ENCODE measurements at places on chromosomes 7 and 10.

GRCh38 chr7:150631866-150632864, at the start of gene GIMAP6:
GIMAP6 (minus strand) TSS chr7:150632385; CDS start chr7:150630142, 2,243 bp downstream.
- peak; percentile 24 for DNase-seq

- no peak for DNase-seq
Measured at GRCh38 chr10:84054743-84055142, 84.6 kb upstream of the GHITM start.

GRCh38 chr7:150950496-150951180, 27.5 kb downstream of the KCNH2 start:
- DNase-seq: no peak

- no peak for DNase-seq
Measured at GRCh38 chr7:99642027-99642426, 25.3 kb downstream of the ZSCAN25 start.

DNA sequence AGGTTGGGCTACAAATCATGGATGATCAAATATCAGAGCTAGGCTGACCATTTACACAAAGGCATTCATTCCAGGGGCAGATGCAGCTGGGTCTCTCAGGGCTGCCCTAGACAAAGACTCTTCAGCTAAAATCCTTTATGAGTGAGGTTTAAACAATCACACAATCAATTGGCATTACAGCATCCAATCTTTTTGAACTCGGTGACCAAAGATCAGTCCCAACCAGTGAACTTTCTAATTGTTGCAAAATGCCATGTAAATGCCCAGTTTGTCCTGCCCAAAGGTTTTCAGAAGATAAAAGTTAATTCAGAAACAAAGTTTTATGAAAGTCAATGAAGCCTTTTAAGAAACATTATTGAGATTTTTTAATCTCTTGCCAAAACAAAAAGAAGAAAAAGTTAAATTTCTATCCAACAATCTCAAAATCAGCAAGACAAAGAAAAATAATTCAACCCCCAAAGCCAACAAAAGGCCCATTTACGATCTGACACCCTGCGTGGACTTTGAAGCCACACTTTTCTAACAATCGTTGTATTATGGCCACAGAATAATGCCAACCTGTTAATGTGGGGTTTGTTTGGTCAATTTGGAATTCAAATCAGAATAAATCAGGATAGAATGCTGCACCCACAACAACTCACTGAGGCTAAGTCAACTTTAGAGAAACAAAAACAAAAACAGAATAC, 40.9 kb downstream of the GPR37 start:
- DNase-seq: peak; percentile 99

DNA sequence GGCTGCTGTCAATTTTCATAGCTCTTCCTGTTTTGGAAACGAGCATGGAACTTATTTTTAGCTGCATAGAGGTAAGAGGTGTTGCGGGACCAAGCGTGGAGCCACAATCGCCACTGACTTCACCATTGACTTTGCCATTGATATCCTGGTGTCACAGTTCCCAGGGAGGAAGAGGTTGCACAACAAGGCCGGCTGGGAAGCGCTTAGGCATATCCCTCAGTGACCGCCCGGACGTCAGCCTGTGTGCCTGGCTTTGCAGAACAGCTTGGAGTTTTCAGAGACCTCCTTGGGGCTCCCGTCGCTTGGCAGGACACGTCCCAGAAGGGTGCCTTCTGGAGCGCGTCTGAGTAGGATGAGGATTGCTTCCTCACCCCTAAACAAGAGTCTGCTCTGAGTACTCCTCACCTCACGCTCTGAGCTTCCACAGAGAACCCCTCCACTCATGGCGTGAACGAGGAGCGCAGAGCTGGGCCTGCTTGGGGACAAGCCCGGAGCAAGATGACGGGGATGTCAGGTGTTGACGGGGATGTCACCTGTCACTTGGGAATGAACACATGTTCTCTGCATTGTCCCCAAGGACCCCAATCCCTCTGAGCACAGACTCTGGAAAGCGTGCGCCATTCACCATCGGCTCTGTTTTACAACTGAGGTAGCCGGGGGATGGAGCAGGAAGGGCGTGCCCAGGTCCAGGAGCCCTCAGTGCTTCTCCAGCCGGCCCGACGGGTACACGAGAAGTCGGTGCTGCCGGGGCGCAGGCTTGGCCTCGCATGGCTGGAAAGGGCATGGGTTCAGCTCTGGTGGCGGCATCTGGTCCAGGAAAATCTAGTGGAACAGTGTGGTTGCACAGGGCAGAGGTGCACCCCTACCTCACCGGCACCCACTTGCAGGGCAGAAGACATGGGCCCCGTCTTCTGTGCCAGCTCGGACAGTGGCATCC, 192.3 kb upstream of the SHH start:
- no peak for DNase-seq

DNA sequence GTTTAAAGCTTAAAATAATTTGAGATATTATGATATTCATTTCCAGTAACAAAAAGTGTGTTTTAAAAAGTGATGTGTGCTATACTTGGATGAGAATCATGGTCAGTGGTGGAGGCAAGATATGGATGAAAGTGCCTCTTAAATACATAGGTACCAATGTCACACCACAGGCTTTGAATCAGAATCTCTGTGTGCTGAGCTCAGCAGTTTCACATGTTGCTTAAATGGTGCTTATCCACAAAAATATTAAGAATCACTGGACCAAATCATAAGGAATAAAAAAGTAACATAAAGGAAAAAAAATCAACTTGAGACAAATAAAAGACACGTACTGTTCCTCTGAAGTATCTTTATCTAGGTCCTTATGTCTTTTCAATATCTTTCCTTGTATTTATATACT, 850.5 kb upstream of the POT1 start:
- no peak for DNase-seq

GRCh38 chr10:101839416-101840063, 4.1 kb downstream of the KCNIP2 start:
- no peak for DNase-seq

GRCh38 chr7:141585592-141586510, 34.6 kb downstream of the AGK start:
- peak; percentile 6 for DNase-seq

GRCh38 chr7:123677061-123677715, 21.5 kb downstream of the LMOD2 start:
- DNase-seq: no peak

DNA sequence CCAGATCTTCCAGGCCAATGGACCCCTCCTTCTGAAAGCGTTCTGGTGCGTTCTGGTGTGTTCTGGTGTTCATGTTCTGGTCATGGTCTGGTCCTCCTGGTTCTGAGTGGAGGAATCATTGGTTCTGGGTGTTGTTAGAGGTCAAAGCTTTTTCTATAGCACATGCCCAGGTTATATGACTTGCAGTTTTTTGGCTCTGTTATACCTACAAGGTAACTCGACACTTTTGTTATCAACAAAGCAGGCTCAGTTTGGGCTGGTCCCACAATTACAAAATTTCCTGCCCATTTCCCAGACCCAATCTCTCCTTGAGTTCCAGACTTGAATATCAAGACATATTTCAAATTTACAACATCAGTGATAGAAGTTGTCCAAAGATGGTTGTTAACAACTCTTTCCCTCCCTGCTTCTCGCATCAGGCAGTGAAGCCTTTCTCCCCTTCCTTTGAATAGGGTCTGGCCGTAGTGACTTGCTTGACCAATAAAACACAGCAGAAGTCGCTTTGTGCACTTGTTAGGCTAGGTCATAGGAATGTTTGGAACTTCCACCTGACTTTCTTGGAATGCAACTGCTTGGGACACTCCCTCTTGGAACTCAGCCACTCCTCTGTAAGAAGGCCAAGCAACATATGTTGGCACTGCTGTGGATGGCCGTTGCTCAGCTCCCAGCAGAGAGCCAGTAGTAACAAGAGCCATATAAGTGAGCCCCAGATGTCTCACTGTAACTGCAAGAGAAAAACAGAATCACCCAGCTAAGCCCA, 83.1 kb upstream of the STEAP1B start:
- DNase-seq: no peak

- DNase-seq: no peak
Measured at GRCh38 chr7:95897557-95898251, 125.3 kb downstream of the DYNC1I1 start.

- no peak for DNase-seq
Measured at GRCh38 chr10:68566351-68566750, 6.2 kb downstream of the TET1 start.

GRCh38 chr10:5292196-5292735, 72.5 kb upstream of the UCN3 start:
- DNase-seq: no peak

DNA sequence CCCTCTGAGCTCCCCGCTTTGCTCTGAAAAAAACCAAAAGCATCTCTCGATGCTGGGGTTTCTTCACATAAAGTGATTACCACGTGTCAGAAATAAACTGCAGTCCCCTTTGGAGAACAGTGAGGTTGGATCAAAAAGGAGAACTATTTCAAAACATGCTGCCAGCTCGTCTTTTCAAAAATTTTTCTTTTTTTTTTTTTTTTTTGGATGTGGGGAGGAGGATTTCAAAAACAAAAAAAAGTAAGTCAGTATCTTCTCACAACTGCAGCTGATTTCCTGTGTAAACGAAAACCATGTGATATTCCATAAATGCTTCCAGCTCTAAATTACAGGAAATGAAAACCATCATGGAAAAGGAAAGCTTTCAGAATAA, 155.0 kb upstream of the LYZL2 start:
- peak; percentile 50 for DNase-seq

DNA sequence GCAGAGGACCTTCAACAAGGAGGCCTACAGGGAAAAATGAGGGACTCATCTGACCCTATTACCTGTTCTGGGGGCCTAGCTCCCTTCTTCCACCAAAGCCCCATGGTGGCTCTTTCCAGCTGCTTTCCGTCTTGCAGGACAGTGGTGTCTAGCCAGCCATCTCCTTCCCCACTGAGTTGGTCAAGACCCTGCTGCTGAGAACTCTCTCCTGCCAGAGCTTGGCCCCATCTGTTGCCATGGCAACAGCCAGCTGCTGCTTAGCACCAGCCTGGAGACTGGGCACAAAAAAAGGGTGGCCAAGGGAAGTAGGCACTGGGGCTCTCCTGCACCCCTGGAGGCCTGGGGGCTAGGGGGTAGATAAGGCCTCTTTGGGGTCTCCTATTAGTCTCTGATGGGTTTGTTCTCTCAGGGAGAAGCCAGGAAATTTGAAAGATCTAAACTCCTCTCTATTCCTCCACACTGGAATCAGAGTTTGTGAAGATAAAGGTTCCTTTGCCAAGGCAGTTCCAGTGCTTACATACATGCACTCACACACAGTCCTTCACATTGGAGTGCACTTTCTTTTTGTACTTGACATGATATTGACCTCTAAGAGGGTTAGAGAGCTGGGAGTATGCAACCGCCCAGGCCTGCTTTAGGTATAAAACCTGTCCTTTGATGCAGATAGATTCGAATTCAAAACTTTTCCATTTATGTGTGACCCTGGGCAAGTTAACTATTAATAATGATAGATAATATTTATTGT, 15.8 kb downstream of the TSPAN33 start:
- no peak for DNase-seq

GRCh38 chr7:41538810-41539724, 163.8 kb downstream of the INHBA start:
- DNase-seq: no peak

DNA sequence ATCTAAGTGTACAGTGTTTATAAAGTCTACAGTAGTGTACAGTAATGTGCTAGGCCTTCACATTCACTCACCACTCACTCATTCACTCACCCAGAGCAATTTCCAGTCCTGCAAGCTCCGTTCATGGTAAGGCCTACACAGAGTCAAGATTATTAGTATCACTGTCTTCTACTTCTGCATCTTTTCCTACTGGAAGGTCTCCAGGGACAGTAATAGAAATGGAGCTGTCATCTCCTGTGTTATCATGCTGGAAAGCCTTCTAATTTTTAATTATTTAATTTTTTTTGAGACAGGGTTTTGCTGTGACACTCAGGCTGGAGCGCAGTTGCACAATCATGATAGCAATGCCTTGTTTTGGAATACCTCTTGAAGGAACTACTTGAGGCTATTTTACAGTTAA, 207.0 kb downstream of the HTR7 start:
- no peak for DNase-seq

- DNase-seq: no peak
Measured at GRCh38 chr10:48366261-48366660, 59.8 kb downstream of the MAPK8 start.

GRCh38 chr10:100510533-100511308, 8.9 kb downstream of the SEC31B start:
- no peak for DNase-seq

DNA sequence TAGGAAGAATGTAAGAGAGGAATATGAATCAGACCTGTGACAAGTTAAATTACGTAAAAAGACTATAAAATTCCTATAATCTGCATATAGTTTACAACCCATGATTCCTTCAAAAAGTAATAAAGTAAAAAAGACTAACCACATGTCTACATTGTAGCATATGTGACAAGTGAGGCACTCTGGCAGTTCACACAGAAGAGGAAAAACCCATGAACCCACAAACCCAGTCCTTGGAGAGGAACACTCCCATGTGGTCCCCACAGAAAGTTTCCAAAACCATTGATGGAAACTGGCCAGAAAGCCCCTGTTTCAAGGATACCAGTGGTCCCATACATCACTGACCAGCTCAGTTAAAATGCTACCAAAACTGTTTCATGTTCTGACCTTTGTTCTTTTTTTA, 15.7 kb downstream of the KDM7A start:
- DNase-seq: no peak

- no peak for DNase-seq
Measured at GRCh38 chr7:42414941-42415505, 178.0 kb upstream of the GLI3 start.

GRCh38 chr7:29921404-29922010, 68.1 kb downstream of the SCRN1 start:
- peak; percentile 73 for DNase-seq

GRCh38 chr7:117084286-117084685, 131.0 kb downstream of the ST7 start:
- no peak for DNase-seq

DNA sequence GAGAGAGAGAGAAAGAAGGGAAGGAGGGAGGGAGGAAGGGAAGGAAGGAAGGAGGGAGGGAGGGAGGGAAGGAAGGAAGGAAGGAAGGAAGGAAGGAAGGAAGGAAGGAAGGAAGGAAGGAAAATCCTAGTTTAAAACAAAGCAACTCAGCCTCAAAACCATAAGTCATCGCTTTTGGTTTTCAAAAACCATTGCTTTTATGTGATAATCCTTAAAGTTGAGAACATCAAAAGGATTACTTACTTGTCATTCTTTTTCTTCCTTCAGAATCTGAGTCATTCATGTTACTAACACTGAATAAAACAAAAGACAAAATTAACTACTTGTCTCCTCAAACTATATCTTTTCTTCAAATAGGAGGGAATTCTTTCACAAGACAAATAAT, 21.6 kb upstream of the PDSS1 start:
- DNase-seq: no peak

DNA sequence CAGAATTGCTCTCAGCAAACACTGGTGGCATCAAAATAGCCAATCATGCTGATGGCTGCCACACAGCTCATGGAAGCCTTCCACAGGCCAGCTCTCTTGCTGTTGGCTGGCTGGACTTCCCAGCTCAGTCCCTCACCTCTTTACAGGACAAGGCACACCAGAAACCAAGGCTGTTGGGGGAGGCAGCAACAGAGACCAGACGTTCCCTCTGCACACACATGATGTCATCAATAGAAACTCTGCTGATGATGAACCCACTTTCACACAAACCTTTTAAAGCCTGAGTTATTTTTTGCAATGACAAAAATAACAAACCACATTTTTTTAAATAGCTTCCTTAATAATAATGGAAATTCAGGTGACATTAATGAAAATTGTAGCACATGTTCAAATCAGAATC, 300.9 kb upstream of the C7orf33 start:
- no peak for DNase-seq

GRCh38 chr10:6077071-6077675, 11.7 kb upstream of the RBM17 start:
- DNase-seq: no peak
